Calu3 (cell line): ENCODE measurements at places on chromosomes 11 and 22.

- DNase-seq, result no peak
These were observed 7.4 kb upstream of the CDC42BPG start for GRCh38 chr11:64851831-64852351.

DNA sequence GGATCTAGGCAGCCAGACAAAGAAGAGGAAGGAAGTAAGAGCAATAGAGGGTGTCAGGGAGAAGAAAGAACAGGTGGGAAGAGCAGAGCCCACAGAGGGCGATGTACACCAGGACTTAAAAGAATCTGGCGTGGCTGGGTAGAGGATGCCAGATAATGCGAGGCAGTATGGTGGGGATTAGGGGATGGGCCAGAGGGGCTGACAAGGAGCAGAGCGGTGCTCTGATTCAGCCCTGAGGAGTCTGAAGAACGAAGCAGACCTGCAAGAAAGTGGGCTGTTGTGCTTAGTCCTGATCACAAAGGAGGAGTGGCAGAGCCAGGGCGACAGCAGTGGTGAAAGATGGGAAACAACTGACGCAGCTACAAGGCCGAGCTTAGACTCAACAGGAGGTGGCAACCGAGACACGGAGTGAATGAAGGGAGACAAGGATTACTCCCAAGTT, 163.7 kb downstream of the LARGE1 start:
- DNase-seq, result no peak

GRCh38 chr11:60235321-60235720, 7.6 kb downstream of the MS4A4E start:
- DNase-seq, result no peak

- no peak for DNase-seq
These were observed 13.1 kb downstream of the OR5AK2 start for GRCh38 chr11:57001674-57002401.

DNA sequence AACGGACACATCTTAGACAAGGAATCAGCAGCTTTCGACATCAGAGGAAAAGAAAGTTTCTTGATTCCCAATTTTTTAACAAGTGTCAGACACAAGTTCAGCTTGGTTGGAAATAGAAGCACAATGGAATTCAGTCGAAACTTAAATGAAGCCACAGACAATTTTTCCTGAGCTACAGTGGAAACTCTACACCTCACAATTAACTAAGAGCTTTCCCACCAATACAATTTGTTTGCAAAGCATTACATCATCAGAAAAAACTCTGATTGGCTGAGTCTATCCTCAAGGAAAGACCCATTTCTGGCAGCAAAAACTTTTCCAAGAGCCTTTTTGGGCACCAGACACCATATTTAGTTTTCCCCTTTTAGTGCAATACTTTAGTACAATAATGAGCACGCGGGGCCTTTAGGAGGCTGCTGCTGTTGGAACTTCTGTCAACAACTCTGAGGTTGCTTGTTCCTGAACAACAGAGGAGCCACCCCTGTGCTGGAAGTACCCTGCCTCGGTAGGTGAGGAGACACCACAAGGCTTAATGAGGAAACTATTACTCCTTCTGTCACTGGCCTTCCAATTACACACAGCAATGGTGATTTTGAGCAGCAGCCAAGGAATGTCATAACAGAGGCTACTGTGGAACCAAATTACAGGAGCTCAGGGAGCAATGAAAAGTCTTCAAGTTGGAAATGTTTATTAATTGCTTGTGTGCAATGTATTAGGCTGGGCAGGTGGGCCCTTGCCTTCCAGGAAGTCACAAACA, 61.9 kb upstream of the BARX2 start:
- DNase-seq, result no peak

DNA sequence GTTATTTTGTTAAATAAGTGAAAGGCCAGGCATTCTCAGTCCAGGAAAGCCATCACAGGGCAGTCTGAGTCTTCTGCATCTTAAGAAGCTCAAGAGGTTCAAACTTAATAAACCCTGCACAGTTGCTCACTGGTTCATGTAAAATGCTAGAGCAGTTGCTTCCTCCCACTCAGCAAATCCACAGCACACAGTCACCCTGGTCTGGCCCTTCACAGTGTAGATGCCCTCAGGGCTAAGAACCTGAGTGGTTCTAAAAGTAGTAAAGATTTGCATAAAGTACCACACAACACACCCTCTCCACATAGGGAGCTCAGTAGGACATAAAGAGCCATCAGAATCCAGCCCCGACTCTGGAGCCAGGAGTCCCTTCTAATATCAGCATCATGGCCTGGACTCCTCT, 58.7 kb downstream of the ZNF280B start:
- DNase-seq, result no peak

GRCh38 chr11:16392616-16393015, 36.3 kb upstream of the SOX6 start:
- DNase-seq, result no peak
